ENCODE measurements at places on chromosomes 6 and 20.

GRCh38 chr6:85252085-85252484 lies 197.8 kb upstream of the NT5E start:
- no peaks in the 10 kb centered on the region for H3K4me1 ChIP-seq
- H3K27me3 ChIP-seq, result no peaks in the 10 kb centered on the region
- no peak overlapping the region for H3K27ac ChIP-seq
- no peak for DNase-seq
- no peak overlapping the region for H3K4me3 ChIP-seq

GRCh38 chr6:39617520-39617919 lies 107.7 kb downstream of the KIF6 start:
- no peaks in the 10 kb centered on the region for H3K36me3 ChIP-seq
- no peak overlapping the region for H3K27ac ChIP-seq
- no peaks in the 10 kb centered on the region for H3K27me3 ChIP-seq
- no peak for DNase-seq
- no peak overlapping the region for H3K4me3 ChIP-seq
- H3K4me1 ChIP-seq, result no peaks in the 10 kb centered on the region

DNA sequence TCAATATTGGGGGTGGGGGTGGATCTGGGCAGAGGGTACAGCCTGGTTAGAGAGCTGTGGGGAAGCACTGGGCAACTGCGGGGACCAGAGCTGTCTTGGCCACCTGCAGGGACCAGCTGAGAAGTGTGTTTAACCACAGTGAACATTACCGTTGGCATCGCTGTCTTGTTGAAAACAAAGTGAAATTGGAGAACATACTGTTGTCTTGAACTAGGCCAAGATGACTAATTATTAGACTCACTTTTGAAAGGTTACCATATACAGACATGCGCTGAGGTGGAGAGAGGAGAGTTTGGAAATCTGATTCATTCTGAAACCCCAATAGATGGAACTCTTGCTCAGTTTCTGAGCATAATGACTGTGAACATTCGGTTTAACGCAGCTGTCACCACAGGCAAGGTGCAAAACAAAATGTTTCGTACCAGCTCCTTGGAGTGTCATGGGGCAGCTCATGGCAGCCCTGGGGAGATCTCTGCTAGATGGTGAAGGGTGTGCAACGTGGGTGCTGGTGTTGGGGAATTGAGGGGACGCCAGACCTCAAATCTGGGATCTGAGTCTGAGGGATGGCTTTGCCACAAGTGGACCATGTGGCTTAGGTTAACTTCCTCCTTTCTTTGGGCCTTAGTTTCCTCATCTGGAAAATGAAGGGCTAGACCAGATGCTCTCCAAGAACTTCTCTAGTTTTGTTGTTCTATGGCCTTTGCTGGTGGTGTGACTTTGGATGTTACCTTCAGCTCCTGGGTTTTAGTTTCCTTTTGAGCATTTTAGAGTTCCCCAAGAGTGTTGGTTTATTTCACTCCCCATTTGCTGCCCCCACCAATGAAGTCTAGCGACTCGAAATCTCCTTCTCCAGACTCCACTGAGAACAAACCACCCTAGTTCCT lies 24.6 kb upstream of the GTSF1L start:
- no peaks in the 10 kb centered on the region for H3K27me3 ChIP-seq
- no peak overlapping the region for H3K27ac ChIP-seq
- H3K4me3 ChIP-seq, result no peak overlapping the region
- DNase-seq, result no peak
- H3K36me3 ChIP-seq, result no peaks in the 10 kb centered on the region

- no peaks in the 10 kb centered on the region for H3K36me3 ChIP-seq
- no peak for DNase-seq
- H3K4me1 ChIP-seq, result no peaks in the 10 kb centered on the region
Observed at GRCh38 chr6:103858003-103858402, 1001.7 kb downstream of the HACE1 start.

- H3K4me1 ChIP-seq, result peaks cover 4% of the 10 kb centered on the region
- no peak overlapping the region for H3K4me3 ChIP-seq
- no peak overlapping the region for H3K27ac ChIP-seq
- DNase-seq, result no peak
Observed at GRCh38 chr6:151005896-151006632, 140.6 kb downstream of the MTHFD1L start.

DNA sequence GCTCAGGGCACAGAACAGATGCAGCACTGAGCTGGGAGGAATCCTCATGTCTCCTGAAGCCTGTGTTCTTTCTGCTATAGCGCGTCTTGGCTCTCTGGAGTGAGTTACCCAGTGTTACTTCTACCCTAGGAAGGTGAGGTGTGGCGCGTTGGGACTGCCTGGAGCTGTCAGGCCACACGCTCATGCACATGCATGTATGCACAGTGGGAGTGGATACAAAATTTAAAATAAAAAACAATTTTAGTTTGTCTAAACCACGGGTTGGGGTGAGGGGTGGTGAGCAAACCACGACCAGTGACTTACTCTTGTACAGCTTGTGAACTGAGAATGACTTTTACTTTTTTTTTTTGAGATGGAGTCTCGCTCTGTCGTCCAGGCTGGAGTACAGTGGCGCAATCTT lies 298.6 kb upstream of the SUPT3H start:
- no peaks in the 10 kb centered on the region for H3K4me1 ChIP-seq
- no peaks in the 10 kb centered on the region for H3K27me3 ChIP-seq
- H3K4me3 ChIP-seq, result no peak overlapping the region
- DNase-seq, result no peak
- no peak overlapping the region for H3K27ac ChIP-seq

DNA sequence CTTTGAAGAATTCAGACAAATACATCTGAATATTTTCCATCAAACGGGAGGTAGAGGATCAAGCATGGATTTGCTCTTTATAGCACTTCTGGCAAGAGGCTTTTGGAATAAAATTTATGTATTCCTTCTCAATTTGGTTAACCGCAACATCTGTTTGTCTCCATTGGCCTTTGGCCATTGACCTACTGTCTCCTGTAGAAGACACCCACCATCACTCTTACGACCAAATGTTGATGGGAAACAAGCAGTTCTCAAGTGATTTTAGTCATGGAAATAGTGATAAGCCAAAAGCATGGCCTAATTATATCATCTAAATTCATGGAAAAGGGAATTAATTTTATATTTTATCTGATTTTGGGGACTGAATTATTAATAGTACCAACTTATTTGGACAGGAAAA lies 591.9 kb downstream of the CD109 start:
- H3K27me3 ChIP-seq, result no peaks in the 10 kb centered on the region
- no peak overlapping the region for H3K27ac ChIP-seq
- H3K4me3 ChIP-seq, result no peak overlapping the region
- no peaks in the 10 kb centered on the region for H3K4me1 ChIP-seq
- DNase-seq, result no peak

- no peak for DNase-seq
- H3K36me3 ChIP-seq, result no peaks in the 10 kb centered on the region
- no peak overlapping the region for H3K4me3 ChIP-seq
Observed at GRCh38 chr20:24754691-24755090, 194.4 kb upstream of the CST7 start.

DNA sequence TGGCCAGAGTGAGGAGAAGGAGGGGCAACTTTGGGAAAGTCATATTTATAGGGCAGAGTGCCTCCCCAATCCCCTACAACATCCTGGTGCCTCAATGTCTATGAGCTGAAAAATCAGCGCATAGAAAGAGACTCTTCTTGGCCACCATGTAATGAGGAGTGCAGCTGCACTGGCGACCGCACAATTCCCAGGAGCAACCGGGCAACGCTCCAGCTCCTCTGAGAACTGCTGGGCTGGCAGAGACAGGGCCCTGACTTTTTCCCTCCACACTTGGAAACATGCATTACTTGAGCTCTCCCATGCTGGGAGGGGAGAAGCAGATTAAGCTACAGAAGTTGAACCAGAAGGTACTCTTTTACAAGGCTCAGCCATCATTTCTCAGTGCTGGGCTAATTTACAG lies 31.4 kb upstream of the MARCKS start:
- H3K4me1 ChIP-seq, result peaks cover 9% of the 10 kb centered on the region
- peak overlapping the region; percentile 37 for H3K27ac ChIP-seq
- H3K36me3 ChIP-seq, result no peaks in the 10 kb centered on the region
- H3K27me3 ChIP-seq, result no peaks in the 10 kb centered on the region
- peak; percentile 85 for DNase-seq
- no peak overlapping the region for H3K4me3 ChIP-seq

- no peak overlapping the region for H3K27ac ChIP-seq
- H3K4me3 ChIP-seq, result no peak overlapping the region
- no peaks in the 10 kb centered on the region for H3K27me3 ChIP-seq
- H3K36me3 ChIP-seq, result no peaks in the 10 kb centered on the region
- no peak for DNase-seq
Observed at GRCh38 chr6:41392246-41392645, 56.8 kb downstream of the NCR2 start.
